ENCODE measurements at places on chromosomes 7 and 10.

DNA sequence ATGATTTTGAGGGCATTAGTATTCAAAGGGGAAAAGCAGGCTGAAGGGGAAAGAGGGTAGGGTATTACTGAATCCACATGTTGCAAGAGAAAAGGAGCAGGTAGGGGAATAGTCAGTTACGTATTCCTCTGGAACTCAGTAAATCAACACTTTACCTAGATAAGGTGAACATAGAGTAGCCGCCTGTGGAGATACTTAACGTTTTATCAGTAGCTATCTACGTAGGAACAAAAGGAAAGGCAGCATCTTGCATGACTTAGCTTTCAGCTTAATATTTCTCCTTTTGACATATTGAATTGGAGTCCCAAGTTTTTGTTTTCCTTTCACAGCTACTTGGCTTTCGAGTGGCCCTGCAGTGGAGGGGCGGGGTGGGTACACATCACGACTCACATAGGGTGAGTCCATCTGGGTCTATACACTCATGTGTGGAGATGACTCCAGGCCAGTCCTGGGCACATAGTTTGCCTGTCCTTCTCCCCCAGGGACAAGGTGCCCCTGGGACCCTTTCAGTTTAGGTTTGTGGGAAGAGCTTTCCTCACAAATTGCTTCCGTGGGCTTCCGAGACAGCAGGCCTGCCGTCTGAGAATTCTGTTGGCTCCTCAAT is 48.1 kb downstream of the CCNY start:
- no peak for DNase-seq

GRCh38 chr7:12518920-12519681 is 51.4 kb upstream of the SCIN start:
- DNase-seq: peak; percentile 9

DNA sequence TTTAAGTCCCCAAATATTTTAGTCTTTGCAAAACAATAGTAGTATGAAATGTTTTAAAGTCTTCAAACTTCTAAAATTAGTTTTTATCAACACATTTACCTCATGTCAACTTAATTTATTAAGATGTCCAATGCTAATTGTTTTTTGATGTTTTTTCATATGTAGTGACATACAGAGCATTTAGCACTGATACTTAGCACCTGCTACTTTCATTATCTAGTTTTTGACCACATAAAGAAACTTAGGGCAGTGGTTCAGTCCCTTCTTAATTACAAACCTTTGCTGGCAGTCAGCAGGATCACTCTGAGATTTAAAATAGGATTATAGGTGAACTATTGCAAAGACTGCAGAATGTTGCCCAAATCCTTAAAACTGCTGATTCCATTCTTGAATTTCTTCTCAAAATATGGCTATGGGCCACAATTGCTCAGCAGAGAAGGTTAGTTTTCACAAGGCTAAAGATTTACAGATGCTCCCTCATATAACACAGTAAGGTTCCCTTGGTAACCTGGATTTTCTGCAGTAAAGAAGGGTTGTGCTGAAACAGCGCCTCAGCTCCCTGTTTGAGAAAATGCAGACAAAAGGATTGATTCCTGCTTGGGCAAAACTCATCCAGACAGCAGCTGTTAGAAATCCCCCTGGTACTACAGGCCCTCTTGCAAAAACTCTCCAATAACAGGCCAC is 3.4 kb downstream of the GPR85 start:
- DNase-seq: no peak

DNA sequence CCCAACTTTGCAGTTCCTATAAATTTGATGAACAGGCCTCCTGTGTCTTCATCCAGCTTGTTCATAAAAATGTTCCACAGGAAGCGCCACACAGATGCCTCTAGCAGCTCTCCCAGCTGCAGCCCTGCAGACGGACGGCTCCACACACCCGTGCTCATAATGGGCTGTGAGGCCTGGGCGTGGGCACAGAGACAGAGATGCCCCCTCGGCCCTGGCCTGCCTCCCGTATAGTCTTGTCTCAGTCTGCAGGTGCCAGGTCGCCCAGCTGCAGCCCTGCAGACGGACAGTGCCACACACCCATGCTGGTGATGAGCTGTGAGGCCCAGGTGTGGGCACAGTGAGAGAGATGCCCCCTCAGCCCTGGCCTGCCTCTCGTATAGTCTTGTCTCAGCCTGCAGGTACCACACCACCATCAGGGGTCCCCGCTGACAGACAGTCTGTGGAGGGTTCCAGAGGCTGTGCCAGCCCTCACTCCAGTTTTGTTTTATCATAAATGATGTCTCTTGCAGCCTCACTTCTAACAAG is 189.9 kb downstream of the TCERG1L start:
- DNase-seq: no peak

- no peak for DNase-seq
Observed at GRCh38 chr7:40369641-40370277, 235.0 kb downstream of the SUGCT start.

GRCh38 chr7:117083648-117084047 is 130.3 kb downstream of the ST7 start:
- no peak for DNase-seq

DNA sequence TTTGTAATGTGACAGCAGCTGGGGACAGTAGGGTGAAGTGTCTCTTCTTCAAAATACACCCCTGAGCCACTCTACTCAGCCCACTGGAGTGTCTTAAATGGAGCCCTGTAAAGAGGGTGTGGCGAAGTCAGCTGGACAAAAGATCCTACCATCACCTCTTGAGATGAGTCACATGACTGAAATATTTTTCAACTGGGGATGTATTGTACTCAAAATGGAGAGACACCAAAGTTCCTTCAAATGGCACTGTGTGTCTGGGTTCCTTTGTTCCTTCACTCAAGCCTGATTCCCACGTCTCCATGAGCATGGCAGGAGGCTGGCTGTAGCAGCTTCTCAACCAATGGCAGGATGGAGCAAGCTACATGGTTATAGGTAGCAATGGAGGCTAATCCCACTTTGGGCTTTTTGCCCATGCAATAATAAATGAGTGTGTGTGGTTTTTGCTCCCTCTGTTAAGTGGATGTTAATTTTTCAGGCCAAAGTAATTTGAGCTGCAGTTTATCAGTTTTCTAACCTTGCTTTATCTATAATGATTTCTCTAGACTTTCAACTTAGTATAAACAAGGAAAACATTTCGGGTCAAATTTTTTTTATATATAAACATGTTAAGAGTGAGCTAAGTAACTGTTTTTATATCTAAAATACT is 68.2 kb downstream of the CLEC2L start:
- no peak for DNase-seq

GRCh38 chr7:77753173-77753572 is 45.1 kb downstream of the TMEM60 start:
- DNase-seq: no peak
